ENCODE measurements at places on chromosomes 1 and 21.

DNA sequence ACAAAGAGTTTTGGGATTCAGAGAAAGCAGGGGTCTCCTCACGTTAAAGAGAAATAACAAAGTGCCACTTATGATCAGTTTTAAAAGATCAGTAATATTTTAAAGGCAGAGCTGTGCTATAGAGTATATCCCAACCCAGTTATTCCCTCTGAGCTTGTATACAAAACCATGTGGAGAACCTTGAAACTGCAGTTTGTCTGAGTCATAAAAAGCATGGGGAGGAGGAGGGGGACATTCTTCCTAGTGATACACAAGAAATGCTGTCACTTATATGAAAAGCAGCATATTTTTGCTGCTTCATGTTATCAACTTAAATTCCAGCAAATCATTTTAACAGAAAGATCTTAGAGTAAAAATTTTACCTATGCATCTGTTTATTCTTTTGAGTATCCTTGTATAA lies 244.5 kb downstream of the GPR52 start:
- no peak for DNase-seq

DNA sequence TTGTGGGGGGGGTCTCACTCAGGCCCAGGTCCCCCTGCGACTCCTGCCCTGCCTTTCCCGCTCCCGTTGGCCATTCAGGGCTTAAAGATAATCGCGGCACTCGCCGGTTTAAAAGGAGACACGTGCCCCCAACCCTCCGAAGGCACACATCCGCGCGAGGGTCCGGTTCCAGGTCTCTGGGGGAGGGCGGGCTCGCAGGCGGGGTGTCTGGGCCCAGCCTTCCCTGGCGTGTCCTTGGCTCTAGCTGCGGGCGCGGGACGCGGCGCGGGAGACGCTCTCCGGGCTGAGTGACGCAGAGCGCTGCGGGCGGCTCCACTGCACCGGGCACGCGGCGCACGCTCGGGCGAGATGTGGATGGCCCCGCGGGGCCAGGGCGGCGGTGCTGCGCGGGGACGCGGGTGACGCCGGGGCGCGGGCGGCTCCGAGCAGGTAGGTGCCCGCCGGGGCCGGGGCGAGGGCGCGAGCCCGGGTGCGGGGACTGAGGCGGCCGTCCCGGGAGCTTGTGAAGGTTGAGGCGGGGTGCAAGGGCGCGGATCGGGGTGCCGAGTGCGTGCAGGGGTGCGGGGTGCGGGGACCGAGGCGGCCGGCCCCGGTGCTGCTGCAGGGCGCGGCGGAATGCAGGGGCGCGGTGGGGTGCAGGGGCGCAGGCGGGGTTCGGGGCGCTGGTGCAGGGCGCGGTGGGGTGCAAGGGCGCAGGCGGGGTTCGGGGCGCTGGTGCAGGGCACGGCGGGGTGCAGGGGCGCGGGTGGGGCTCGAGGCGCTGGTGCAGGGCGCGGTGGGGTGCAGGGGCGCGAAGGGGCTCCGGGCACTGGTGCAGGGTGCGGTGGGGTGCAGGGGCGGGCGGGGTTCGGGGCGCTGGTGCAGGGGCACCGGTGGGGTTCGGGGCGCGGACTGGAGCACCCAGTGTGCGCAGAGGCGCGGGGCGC lies 3.3 kb upstream of the TRPM2 start:
- DNase-seq, result no peak

DNA sequence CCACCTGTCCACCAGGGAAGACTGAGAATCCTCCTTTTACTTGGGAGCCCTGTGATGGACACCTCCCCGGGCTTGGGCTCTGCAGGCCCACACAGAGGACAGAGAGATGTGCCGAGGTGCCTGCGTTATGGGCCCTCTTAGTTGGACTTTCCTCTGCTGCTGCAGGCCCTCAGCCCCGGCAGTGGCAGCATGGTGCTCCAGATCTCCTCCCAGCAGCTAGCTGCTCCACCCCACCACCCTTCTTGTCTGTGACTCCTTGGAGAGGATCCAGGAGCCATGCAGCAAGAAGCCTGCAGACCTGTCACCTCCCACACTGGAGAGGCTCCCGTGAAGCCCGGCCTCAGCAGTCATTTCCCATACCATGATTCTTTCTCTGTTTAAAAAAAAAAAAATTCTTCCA lies 27.4 kb downstream of the PHGDH start:
- no peak for DNase-seq

DNA sequence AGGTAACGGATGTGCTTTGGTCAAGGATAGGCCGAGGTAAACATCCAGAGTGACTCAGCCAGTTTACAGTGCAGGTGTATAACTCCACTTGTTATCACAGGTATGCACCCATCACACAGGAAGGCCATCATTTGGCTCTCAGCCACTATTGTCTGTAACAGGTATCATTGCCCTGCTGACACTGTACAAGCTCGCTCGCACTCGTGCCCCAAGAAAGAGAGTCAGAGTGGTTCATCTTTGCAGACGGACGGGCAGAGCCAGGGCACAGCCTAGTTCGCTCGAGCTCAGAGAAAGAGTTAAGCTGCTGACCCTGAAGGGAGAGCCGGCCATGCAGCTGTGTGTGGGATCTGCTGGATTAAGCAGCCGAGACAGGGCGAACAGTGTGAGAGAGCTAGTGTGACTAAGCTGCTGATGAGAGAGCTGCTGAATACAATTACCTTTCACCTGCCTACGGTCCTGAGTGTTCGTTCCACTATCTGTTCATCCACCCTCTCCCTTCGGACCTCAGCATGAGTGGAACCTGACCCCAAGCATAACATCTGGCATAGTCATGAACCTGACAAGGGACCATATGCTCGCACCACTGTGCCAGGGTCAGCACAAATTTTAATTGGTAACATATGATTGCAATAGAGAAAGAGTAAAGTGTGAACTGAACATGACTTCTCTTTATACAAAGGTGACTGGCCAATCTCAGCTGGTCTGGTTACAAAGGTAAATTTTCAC lies 27.0 kb upstream of the LYPD8 start:
- DNase-seq, result no peak

GRCh38 chr1:57250021-57250420 lies 173.8 kb downstream of the DAB1 start:
- DNase-seq, result no peak

DNA sequence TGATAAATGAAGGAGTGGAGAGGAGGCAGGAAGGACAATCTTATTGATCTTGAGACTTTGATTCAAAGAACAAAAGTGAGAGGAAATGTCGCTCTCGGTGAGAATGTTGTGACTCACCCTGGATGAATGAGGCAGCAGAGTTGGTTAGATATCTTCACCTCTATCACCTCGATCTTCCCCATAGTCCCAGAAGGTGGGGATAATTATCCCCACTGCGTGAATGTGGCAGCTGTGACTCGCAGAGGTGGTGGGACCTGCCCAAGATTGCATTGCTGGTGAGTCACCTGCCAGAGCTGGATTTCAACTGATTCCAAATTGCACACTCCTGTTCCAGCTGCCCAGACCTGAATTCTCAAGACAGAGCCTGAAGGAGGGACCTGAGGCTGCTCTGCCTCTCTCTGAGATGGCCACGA lies 105.0 kb downstream of the MATN1 start:
- DNase-seq, result no peak

DNA sequence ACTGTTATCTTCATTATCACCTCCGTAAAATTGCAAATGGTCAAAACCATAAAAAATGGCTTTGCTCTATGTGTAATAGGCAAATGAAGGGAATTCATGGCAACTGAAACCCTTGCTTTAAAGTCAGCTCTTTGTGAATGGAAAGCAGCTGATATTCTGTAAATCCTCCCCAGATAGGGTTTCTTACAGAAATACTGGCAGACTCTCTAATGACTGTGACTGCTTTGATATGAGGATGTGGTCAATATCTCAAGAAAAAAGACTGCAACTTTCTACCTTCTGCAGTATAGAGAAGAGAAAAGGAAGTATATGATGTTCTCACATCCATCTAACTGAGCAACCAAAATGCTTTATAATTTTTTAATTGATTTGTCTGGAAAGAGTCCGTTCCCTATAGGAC lies 193.1 kb downstream of the ST6GALNAC3 start:
- DNase-seq, result no peak

GRCh38 chr1:92536211-92536979 lies 49.7 kb upstream of the GFI1 start:
- no peak for DNase-seq

DNA sequence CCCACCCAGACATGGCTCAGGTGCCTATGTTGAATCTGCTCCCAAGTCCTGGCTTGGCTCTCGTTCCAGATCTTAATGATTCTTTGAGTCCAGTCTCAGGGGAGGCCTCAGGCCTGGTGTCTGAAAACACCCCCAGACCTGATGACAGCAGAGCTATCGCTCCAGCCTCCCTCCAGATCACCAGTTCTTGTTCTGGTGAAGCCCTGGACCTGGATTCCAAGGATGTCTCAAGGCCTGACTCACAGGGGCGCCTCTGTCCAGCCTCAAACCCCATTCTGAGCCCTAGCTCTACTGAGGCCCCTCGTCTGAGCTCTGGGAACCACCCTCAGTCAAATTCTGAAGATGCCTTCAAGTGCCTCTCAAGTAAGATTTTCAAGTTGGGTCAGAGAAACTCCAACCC lies 11.4 kb downstream of the MROH7 start:
- no peak for DNase-seq

- DNase-seq, result no peak
Observed at GRCh38 chr1:195941795-195942194, 666.4 kb downstream of the KCNT2 start.

DNA sequence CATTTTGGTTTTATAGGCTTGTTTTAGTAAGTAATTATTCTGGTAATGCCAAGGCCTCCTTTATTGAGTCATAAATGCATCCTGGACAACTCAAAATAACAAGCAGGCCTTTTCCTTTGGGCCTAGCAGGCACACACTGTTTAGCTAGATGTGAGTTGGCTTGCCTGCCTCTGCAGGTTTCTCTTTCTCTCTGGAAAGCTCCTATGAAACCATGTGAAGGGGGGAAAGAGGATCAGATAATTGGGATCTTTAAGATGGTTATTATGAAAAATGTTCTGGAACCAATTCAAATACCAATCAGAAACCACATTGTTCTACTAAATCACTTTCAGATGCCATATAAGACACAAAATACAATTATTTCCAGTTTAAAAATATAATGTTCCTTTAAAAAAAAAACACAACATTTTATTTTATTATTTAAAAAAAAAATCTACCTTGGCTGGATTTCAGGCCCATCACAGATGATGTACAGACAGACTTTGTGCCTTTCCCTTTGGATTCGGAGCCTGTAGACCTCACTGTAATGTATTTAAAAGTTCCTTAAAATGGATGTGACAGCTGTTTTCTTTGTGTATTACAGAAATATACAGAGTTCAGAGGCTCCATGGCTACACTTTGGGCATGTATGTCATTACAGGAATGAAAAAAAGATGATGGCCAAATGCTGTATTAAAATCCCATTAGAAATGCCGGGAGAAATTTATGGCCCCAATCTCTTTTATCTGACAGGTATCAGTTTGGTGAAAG lies 80.2 kb downstream of the NTMT2 start:
- no peak for DNase-seq

DNA sequence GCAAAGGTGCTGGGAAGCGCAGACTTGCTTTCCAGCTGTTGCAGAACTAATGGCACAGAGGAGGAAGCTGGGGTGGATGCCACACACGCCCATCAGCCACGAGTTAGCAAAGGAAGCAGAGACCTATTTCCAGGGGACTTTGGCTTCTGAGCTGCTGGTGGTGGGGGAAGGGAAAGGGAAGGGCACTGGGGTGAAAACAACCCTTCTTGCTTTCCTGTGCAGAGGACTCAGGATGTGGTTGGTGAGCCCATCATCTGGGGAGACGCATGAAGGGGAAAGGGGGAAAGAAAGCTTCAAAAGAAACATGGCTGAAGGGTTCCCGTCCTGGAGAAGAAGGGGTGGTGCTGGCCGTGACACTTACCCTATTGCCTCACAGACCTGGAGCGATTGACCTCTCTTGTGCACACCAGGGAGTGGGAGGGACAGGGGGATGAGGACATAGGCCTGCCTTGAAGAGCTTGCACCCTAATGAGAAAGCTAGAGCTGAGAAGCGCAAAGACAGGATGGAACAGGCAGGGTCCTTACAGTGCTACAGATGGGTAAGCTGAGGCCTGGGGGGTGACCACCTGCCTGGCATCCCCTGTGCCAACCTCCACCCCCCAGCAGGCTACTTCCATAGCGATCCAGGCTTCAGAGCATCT lies 140.8 kb upstream of the RAB4A start:
- DNase-seq, result no peak

DNA sequence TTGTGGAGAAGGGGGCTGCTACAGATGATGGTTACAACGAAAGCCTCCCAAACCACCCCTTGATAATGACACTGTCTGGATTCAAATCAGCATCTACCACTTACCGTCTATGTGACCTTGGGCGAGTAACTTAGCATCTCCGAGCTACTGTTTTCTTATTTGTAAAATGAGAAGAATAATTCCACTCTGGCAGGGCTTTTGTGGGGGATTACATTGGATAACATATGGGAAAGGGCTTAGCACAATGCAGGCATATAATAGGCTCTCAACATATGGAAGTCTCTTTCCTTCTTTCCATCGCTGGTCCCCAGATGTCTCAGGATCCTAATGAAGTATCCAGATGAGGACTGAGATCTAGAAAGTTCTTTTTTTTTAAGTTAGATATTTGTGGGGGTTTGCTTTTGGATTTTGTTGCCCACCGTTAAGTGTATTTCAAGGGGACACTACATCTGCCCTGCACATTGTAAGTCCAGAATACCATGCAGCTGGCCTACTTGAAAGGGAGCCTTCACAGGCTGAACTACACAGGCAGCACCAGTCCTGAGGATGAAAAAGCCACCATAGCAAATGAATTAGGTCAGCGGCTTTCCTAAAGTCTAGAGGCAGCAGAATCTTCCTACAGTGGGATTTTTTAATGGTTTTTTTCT lies 172.2 kb upstream of the IRF2BP2 start:
- DNase-seq, result no peak

DNA sequence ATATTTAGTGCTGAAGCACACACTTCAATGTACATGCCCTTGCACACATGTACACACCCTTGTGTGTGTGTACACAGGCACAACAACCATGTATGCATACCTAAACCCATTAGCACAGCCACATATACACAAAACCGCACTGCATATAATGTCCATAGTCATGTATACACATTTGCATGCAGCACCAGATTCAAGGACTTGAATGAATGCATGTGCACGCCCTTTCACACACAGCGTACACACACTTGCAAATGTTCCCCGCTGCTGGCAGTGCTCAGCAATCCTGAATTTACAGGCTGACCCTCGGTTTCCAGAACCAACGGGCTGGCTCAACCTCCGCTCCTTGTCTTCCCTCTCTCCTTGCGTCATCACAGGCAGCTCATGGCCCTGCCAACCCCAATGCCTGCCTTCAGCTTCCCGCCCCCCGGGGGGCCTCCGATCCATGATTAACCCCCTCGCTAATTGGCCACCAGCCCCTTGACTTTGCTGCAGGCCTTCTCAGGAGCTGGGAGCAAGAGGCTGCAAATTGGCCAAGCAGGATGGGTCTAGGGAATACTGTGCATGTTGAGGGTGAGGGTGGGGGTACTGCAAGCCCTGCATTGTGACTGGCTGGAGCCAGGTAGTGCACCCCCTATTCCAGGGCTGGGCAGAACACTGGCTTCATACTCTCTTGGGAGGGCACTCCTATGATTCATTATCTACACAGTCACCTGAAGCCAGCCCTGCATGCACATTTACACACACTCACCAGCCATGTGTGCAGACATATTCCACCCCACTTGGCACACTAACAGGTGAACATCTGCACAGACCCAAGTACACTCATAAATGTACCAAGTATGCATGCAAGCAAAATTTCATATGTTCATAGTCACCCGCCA lies 7.9 kb downstream of the GPR3 start:
- DNase-seq, result no peak

GRCh38 chr1:242128951-242129502 lies 130.1 kb upstream of the MAP1LC3C start:
- DNase-seq, result no peak
